NCI-H187 treated with DMSO at 0.1 percent for 48 hours (cell line): ENCODE measurements at places on chromosomes 1 and 21.

GRCh38 chr1:16614361-16615252, 1.2 kb upstream of the NBPF1 start:
- no peak for DNase-seq

- DNase-seq = no peak
Observed at GRCh38 chr1:227445746-227446145, 117.6 kb upstream of the ZNF678 start.

DNA sequence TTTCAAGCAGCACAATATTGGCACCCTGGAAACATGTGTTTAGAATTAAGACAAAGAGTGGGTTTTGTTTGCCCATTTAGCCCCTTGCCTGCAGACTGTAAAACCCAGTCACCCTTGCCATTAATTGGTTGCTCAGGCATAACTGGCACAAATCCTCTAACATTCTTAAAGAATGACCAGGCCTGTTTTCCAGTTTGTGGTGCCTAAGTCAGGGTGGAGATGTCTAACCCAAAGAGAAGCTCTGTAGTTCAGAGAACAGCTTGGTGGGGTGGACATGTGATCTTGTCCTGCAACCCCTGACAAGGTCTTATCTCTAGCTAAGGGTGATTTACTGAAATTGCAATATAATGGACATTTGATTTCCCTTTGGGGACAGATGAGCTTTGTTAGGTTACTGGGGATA, 8.8 kb upstream of the ANGPTL7 start:
- DNase-seq = no peak

DNA sequence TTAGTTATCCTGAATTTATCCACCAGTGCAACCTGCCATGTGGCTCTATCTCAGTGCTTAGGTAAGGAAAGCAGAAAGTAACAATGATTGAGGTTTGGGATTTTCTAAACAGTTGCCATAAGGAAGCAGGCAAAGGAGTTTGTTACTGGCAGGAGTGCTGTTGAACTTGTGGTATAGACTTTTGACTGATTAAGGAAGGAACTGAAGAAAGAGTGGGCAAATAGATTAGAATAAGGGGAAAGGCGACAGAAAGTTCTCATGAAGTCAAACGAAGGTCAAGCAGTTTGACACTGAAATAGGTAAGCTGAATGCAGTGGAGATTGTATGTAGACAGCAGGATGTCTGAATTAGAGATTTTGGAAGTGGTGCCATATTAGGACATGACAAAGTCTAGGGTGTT, 24.2 kb upstream of the CR2 start:
- no peak for DNase-seq

- DNase-seq = no peak
Observed at GRCh38 chr1:86618358-86618757, 71.5 kb downstream of the CLCA4 start.

GRCh38 chr1:53306168-53306567, 21.7 kb downstream of the LRP8 start:
- no peak for DNase-seq

- no peak for DNase-seq
Observed at GRCh38 chr1:157878059-157878458, 36.5 kb upstream of the CD5L start.

- no peak for DNase-seq
Observed at GRCh38 chr1:59194621-59195020, 102.3 kb upstream of the FGGY start.

DNA sequence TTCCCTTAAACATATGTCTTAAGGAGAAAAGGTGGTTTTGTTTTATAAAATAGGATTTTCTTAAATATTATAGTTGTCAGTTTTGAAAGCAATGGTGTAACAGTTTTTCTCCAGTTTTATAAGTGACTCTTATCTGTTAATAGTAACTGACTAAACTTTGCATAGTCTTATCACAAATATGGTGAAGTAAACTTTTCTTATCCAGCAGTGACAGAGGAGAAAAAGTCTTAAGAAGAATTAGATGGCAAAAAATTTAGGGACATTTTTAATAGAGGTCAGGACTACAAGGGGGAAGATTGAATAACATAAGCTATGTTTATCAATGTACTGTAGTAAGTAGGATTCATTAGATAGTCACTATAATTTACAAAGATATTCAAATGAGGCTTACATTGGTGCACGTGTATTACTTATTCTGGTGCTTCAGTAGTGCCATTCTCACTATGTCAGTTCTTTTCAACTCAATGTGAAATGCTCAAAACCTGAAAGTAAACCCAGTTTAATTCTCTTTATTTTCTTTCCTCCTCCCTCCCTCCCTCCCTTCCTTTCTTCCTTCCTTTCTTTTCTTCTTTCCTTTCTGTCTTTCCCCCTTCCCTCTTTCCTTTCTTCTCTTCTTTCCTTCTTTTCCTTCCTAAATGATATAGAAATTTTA, 26.1 kb downstream of the F3 start:
- DNase-seq = no peak

DNA sequence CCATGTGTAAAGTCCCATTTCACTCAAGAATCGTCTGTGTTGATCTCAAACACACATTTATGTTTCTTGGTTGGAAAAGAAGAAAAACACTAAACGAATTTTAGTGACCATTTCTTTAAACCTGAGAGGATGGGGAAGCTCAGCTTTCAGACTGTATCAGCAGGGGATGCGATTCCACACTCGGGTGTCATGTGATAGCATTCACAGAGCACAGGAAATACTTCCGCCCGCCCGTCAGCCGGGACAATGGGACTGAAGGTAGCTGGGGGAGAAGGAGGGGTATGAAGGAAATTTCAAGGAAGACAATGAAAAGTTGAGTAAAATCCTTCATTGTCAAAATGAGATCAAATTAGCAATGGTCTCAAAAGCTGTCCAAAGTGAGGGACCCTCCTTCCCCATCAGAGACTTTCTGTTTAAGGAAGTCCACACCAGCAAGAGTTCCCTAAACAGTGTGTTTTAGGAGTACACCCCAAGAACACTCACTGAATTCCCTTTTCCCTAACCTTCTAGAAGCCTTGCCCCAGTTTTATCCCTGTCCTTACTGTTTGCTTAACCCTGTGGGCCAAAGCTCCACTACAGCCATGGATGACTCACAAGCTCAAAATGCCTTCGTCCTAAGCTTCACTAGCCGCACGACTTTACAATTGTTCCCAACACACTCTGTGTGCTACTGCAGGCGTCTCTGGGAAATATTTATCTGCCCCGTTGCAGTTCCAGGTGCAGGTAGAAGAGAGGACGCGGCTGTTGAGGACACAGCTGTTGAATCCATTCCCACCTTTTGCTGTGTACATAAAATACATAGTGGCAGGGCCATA, 51.4 kb upstream of the SIM2 start:
- no peak for DNase-seq

- DNase-seq = no peak
Observed at GRCh38 chr1:183961132-183961531, 76.4 kb downstream of the COLGALT2 start.

- no peak for DNase-seq
Observed at GRCh38 chr1:221335161-221336101, 406.5 kb downstream of the DUSP10 start.

- DNase-seq = no peak
Observed at GRCh38 chr1:97112442-97112841, 390.9 kb downstream of the PTBP2 start.

DNA sequence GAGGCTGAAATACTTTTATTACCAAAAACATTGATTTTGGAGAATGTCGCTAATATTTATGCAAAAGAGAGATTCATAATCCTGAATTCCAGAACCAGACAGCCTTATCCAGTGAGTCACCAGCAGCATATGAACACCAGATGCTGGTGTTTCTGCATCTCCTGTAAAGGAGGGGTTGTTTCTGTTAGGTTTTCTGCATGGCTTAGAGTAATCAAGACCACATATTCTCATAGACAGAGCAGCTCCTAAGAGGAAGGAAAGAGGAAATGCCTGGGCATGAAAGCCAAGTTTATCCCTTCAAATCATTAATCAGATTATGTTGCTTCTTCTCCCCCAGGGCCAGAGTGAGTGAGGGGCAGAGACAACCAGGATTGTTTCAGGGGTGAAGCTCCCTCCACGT, 86.2 kb downstream of the NGF start:
- no peak for DNase-seq

GRCh38 chr1:18142471-18142870, 34.9 kb downstream of the IGSF21 start:
- DNase-seq = no peak

DNA sequence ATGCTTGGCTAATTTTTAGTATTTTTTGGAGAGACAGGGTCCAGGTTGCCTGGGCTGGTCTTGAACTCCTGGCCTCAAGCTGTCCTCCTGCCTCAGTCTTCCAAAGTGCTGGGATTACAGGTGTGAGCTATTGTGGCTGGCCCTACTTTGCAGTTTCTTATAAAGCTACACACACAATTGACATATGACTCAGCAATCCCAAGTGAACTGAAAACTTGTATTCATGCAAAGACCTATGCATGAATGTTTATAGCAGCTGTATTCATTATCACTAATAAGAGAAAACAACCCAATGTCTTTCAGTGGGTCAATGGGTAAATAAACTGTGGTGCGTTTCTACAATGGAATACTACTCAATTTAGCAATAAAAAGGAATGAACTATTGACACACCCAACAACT, 103.1 kb downstream of the MRPS6 start:
- no peak for DNase-seq

GRCh38 chr1:62082456-62083363, 111.9 kb upstream of the L1TD1 start:
- no peak for DNase-seq

- no peak for DNase-seq
Observed at GRCh38 chr1:185377831-185378230, 60.8 kb upstream of the IVNS1ABP start.

- DNase-seq = no peak
Observed at GRCh38 chr1:155777582-155777981, 79.4 kb downstream of the GON4L start.

GRCh38 chr1:215748431-215748830, 181.3 kb downstream of the KCTD3 start:
- DNase-seq = no peak

DNA sequence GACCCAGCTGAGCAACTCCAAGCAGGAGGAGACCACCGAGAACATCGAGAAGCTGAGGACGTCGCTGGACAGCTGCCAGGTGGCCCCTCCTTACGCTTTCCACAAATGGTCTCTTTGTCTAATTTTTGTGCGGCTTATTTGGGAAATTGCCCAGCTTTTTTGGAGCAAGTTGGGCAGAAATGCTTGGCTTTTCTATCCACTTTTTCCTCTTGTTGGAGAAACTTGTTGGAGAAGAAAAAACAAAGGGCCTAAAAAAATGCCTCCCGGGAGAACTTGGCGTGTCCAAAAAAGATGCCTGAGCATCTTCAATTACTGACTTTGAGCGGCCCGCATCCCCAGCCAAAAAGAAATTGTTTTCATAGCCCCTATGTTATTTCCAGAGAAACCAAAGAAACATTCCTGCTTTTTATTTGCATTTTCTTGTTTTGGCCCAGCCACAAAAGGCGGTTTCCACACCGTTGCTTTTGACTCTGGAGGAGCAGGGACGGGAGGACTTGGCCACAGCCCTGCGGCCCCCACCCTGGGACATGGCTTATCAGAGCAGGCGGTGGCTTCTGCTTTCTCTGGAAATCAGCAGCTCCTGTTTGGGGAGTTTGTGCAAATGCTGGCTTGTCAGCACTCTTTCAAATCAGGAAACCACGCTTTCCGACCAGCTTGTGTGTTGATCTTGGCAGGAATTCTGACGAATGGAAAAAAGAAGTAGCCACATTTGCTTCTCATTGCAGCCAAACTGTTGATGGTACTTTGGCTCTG, 81.2 kb upstream of the EFHD2 start:
- DNase-seq = no peak
